ENCODE measurements at places on chromosomes 7 and 10.

GRCh38 chr10:16777473-16778370 is 39.5 kb downstream of the RSU1 start:
- DNase-seq: no peak

DNA sequence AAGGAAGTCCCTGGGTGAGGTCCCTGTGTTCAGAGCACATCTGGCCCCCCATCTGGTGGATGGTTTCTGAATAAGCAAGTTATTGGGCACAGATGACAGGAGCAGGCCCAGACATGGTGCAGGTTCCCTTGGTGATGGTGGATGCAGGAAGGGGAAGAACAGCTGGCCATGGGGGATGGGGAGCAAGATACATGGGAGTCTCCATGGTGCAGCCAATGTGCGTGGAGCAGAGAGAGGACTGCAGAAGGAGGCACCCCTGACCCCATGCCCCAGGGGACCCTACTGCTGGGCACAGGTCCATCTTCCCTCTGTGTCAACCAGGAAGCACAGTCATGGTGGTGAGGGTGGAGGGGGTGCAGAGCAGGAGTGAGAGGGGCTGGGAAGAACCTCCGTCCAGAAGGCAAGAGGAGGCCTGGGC is 43.8 kb upstream of the RABGEF1 start:
- DNase-seq: no peak

GRCh38 chr10:95784279-95784913 is 28.4 kb downstream of the ENTPD1 start:
- DNase-seq: no peak

- no peak for DNase-seq
These were observed 89.0 kb downstream of the PHTF2 start for GRCh38 chr7:77887567-77887966.

DNA sequence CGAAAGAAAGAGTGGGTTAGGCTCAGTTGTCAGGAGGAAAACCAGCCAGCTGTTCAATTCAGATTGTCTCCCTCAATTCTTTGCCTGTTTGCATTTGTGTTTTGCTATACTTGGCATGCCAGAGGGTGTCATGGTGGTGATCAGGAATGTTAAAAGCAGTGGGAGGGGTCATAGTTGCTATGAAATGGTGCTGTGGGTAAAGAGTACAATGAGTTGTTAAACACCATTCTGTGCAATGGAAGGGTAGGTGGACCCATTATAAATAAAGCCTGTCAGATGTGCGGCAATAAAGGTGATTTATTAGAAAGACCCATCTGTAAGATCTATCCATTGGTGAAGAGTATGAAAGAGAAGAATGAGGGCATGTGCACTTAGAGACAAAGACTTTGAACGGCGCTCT is 82.2 kb downstream of the MRPL32 start:
- no peak for DNase-seq

GRCh38 chr7:132154695-132155471 is 421.4 kb downstream of the PLXNA4 start:
- no peak for DNase-seq

DNA sequence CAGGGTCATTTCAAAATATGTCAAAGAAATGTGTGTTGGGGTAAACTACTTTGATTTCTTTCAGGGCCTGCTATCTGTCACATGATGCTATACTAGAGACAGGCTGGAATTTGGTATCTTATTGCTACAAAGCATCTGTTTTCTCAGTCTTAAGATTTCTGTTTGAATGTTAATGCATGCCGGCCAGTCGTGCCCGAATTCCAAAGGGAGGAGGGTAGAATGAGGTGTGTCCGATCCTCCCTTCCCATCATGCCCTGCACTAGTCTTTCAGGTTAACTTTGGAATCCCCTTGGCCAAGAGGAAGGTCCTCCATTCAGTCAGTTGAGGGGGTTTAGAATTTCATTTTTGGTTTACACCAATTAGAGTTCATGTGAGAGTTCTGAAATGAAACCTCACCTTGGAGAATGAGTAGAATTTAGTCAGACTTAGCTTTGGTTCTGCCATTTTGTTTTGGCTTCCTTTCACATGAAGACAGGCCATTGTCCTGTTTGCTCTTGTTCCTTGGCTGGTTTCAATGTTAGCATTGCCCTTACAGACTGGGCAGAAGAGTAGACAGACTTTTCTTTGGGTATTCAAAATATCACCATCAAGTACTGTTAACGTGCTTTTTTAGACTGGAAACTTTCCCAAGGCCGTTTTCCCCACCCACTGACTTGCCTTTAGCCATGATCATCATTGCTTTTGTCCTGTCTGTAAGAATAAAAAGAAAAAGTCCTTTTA is 95.8 kb downstream of the CAMK1D start:
- DNase-seq: no peak

DNA sequence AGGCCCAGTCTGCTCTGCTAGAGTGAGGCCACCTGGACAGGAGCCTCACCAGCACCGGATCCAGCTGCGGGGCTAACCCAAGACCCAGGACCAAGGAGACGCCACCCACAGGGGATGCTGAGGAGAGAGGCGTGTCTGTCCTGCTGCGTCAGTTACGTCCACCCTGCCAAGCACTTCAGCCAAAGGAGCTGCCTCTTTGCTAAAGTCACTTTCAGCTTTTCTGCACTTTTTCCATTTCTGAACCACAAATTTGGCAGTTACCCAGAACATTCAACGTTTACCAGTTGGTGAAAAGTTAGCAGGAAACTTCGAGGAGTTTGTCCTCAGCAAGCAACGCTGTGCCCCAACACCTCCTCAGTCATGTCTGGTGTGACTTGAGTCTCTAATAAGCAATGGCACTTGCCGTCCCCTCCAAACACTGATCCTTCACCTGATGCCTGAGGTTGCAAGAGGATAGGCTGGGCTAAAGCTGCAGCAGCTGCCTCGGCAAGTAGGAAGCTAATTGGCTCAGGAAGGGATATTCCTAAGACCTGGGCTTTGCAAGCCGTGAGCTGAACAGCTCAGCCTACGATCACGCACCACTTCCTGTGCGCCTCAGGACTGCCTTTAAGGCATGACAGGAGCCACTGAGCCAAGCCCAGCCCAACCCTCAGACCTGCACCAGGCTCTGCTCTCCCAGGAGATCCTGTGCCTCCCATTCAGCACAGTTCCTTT is 40.1 kb downstream of the KCNH2 start:
- no peak for DNase-seq

- no peak for DNase-seq
These were observed 303.8 kb downstream of the KCNMA1 start for GRCh38 chr10:77333610-77334340.

Measured in stimulated activated CD4-positive, alpha-beta T cell treated with anti-CD3 and anti-CD28 coated beads, Interleukin-1b, Interleukin-23, amount 100 ng/mL, for 1 hour (primary cell).